Bronchial epithelial cell (primary cell): ENCODE measurements at places on chromosomes 1 and 21. TPM values are rescaled to one million over a fixed set of nuclear protein-coding genes. Genes with fewer than 3 reads are reported as not detected.

AKR1A1 gene
- 109 and 145 TPM in 2 replicates for total RNA-seq

KRTAP10-12 gene
- not detected in 2 replicates for total RNA-seq

GPR3 gene
- not detected in 2 replicates for total RNA-seq

MPZL1 gene
- total RNA-seq, result 69.8 and 95.6 TPM in 2 replicates

CASQ1 gene
- total RNA-seq, result not detected in 2 replicates

FAM43B gene
- total RNA-seq, result not detected in 2 replicates

DMBX1 gene
- total RNA-seq, result not detected in 2 replicates

ERICH3 gene
- not detected in 2 replicates for total RNA-seq

CRYBG2 gene
- total RNA-seq, result 19.5 and 67.7 TPM in 2 replicates

CD1E gene
- not detected in 2 replicates for total RNA-seq

DMRTA2 gene
- total RNA-seq, result 4.2 and 7.4 TPM in 2 replicates

KRTAP7-1 gene
- total RNA-seq, result not detected in 2 replicates

OR2T33 gene
- not detected in 2 replicates for total RNA-seq

ANKRD34A gene
- under 0.01 TPM in 2 replicates for total RNA-seq

CITED4 gene
- total RNA-seq, result 4.7 and 5.0 TPM in 2 replicates

LORICRIN gene
- total RNA-seq, result not detected in 2 replicates

PTPRC gene
- total RNA-seq, result not detected in 2 replicates

OR2L13 gene
- not detected in 2 replicates for total RNA-seq

MECR gene
- total RNA-seq, result 28.2 TPM in 2 replicates

LYPD8 gene
- not detected in 2 replicates for total RNA-seq

ATF3 gene
- 19.2 and 31.7 TPM in 2 replicates for total RNA-seq

NUP210L gene
- total RNA-seq, result under 0.01 and 0.13 TPM in 2 replicates

TSPEAR gene
- total RNA-seq, result not detected in 2 replicates

SELL gene
- not detected in 2 replicates for total RNA-seq

CD34 gene
- total RNA-seq, result 0.13 TPM in 1 of 2 replicates, not detected in the other

DLGAP3 gene
- not detected in 2 replicates for total RNA-seq

ADCY10 gene
- total RNA-seq, result 0.26 TPM in 2 replicates

FLG2 gene
- total RNA-seq, result under 0.01 TPM in 2 replicates
